ENCODE measurements at places on chromosomes 3 and 15.
A peak's percentile ranks its signal among the peaks of the same experiment; 100 is the strongest.

- DNase-seq: no peak
Measured at GRCh38 chr15:98903377-98904018, 104.1 kb downstream of the PGPEP1L start.

GRCh38 chr15:36234743-36235142 is 344.7 kb upstream of the CDIN1 start:
- DNase-seq: no peak

DNA sequence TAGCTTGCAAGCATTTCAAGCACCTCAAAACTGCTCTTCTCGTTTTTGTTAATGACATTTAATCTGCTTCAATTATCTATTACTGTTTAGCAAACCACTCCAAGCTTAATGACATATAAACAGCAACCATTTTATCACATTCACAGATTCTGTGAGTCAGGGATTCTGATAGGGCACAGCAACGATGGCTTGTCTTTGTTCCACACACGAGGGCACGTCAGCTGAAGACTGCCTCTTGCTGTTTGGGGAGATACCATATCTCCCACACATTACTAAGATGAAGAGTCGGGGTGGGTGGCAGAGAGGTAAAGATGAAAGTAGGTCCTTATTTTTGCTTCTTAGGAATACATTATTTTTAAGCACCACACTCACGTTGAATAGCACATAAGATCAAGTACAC is 19.3 kb downstream of the CPOX start:
- no peak for DNase-seq

GRCh38 chr3:38404286-38404685 is 49.4 kb upstream of the ACVR2B start:
- DNase-seq: no peak

DNA sequence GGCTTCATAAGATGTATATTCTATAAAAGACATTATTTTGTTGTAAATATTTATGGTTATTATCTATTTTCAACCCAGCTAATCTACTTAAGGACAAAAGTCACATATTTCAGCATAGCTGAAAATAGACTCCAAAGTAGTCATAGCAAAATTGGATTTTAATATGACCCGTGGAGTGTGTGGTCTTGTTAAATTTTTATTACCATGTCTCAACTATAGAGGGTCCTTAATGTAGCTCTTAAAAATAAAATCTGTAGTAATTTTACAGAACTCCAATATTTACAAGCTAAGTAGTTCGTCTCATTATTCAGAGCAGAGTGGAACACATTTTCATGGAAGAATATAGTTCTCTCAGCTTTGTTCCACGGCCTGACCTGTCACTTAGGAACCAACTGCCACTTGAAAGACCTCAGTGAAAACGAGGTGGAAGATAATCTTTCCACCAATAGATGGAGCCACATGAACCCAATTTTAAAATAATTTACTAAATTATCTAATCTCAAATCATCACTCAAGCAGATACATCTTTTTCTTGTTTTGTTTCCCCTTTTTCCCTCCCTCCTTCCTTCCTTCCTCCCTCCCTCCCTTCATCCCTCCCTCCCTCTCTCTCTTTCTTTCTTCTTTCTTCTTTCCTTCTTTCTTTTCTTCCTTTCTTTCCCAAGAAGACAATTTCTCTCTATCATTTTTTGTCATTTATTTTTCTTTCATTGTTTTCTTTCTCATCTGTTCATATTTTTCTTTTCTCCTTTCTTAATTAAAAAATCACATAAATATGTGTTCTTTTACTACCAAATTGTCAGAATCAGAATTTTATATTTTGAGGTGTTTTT is 97.2 kb downstream of the CLDN1 start:
- no peak for DNase-seq

DNA sequence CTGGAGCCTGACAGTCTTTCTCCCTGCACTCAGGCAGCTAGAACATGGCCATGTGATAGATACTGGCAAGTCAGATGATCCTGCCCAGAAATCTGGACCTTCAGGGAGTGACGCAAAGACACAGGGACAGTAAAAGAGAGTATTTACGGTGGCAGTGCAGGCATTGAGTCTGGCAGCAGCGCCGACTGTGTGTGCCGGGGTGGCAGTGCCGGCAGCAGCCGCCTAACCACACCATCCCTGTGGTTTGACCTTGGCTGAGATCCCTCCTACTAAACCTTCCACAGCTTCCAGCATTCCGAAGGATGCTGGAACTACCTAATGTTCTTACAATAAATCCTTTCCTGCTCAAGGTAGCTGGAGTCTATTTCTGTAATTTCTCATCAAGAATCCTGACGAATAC is 4.6 kb upstream of the TSPAN3 start:
- DNase-seq: no peak

- DNase-seq: no peak
Measured at GRCh38 chr3:9687514-9687913, 16.1 kb upstream of the CPNE9 start.

DNA sequence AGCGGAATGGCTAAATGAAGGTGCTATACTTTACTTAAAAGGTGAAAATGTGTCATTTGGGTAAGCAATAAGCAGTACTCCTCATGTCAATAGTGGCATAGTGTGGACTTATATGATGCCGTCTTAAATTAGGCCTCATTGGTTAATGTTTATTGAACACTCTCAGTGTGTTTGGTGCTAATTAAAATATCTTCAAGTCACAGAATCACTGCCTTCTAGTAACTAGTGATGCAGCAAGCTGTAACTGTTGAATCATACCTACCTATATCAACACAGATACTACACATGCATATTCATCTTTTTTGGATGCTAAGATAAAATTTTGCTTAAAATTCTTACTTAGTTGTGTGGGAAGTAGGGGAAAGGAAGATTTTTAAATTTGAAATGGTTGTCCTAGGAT is 30.7 kb downstream of the ARHGAP31 start:
- no peak for DNase-seq

- no peak for DNase-seq
Measured at GRCh38 chr15:47206358-47206978, 510.8 kb upstream of the SEMA6D start.

DNA sequence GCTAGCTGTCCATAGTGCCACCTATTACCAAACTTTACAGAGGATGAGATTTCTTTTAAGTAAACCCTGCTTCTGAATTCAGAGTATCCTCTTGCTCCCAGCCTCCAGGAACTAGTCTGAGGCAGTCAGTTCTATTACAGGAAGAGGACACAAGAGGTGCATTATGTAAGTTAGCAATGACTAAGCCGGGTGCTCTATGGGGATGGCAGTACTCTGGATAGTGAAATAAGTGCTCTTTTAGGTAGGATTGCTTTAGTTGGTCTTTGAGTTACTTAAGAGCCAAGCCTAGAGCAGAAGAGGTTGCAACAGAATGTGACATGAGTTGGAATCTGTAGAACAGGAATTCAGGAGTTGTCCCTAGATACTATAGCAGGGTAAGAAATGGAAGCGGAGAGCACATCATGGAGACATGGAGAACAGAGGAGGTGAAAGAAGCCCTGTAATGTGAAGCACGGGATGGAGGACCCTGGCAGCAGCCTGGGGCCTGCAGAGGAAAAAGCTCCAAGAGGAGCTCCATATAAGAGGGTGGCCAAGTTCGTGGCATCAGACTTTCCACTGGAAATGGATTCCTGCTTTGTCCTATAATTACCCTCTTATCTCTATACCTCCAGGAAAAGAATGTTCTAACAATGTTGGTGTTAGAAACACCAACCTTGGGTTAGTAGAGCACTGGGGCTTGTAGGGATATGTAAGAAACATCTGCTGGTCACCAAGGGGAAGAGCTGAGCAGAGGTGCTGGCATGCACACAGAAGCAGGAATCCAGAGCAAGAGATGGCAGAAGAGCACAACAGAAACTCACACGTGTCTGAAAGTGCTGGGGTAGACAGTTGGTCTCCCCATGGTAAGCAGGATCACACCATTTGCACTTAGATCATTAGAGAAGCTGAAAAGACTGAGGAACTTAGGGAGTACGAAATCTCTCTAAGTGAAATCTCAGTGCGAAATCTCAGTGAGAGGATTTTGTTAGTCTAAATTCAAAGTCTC is 851.1 kb downstream of the FHIT start:
- DNase-seq: no peak

DNA sequence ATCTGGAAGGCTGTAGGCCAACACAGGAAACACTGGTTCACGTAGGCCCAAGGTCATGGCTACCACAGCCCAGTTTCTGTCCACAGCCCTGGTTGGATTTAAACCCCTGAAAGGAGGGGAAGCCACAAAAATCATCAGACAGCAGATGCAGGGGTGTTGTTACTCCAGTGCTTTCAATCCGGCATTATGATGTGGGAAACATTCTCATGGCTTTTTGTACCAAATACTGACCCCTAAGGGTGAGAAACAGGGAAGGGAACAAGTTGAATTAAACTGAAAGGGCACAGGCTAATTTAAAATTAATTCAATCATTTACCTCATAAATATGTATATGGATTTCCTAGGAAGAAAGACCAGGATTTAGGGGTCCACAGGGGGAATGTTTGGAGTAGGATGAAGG is 375.6 kb downstream of the CTNNB1 start:
- DNase-seq: no peak

GRCh38 chr15:81516461-81516860 is 142.4 kb upstream of the TMC3 start:
- DNase-seq: no peak

GRCh38 chr15:64013179-64014062 is 32.9 kb downstream of the DAPK2 start:
- no peak for DNase-seq

- peak; percentile 76 for DNase-seq
Measured at GRCh38 chr15:74787251-74788041, 5.6 kb downstream of the CSK start.

DNA sequence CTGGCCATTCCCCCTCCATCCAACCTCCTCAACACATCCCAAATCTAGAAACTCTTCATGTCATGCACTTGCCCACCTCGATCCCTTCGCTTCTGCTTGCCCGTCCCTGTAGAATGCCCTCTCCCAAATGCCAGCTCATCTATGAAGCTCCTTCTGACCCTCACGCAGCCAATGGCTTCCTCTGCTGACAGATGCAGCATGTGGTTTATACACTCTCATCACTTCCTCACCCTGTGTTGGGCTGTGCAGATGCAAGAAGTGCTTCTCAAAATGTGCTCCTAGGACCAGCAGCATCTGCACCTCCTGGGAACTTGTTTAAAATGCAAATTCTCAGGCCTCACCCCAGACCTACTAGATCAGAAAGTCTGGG is 51.7 kb downstream of the SEMA5B start:
- no peak for DNase-seq

DNA sequence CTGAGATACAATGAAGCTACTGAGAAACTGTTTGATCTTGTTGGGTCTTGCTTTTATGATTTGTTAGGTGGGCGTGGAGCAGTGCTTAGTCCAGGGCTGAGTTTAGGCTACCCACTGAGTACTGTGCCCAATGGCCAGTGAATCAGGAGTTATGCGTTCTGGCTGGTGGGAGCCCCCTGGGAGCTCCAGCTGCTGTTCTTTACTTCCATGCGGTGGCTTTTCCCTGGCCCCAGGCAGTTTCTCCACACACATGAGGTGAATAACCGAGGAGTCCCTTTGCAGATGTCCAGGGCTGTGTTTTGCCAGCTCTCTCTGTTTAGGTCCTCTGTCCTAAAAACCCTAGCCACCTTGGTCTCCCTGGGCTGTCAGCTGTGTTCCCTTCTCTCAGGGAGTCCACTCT is 106.5 kb downstream of the KLF13 start:
- DNase-seq: no peak

GRCh38 chr3:128521715-128522114 is 28.7 kb upstream of the GATA2 start:
- DNase-seq: no peak

DNA sequence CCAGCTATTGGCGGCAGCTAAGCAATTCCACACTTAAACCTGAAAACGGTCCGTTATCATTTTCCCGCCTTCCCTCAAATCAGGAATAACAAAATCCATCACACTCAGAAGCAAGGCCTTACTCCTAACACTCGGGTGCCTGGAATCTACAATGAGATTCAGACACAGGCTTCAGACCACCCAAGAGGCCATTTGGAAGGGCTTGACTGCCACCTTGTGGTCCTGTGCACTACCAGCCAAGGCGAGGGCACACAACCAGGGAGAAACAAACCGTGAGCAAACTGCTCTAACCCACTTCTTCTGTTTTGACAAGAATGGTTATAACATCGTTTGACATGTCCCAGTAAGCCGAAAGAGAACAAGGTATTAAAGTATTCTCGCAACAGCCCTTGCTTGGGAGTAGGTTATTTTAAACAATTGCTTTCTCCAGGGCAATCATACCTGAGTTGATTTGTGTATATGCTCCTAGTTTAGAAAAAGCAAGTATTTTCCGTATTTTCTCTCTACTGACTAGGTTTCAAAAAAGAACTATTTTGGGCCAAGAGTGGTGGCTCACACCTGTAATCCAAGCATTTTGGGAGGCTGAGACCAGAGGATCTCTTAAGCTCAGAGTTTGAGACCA is 40.1 kb upstream of the TAFA4 start:
- DNase-seq: peak; percentile 61

- no peak for DNase-seq
Measured at GRCh38 chr3:136783708-136784191, 31.6 kb upstream of the STAG1 start.

- no peak for DNase-seq
Measured at GRCh38 chr15:62641825-62642224, 400.7 kb upstream of the TPM1 start.

DNA sequence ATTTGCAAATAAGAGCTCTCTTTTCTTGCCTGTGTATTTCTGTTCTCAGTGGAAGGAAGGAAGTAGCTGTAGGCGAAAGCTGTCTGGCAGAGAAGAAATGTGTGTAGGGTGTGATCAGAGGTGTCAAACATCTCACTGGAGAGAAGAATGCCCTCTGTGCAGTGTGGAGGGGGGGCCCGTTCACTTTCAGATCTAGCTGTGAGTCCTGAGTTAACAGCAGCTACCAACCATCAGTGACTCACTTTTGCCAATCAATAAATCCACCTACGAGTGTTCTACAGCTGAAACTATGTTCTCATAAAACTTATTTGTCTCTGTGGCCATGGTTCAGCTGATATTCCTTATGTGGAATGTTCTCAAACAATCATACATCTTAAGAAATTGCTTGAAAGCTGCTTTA is 103.7 kb downstream of the FRMD4B start:
- no peak for DNase-seq

- no peak for DNase-seq
Measured at GRCh38 chr3:8732413-8732812, 1.2 kb upstream of the CAV3 start.

GRCh38 chr3:18425641-18426257 is 610 bp upstream of the SATB1 start:
- no peak for DNase-seq

- DNase-seq: peak; percentile 61
Measured at GRCh38 chr3:56251343-56251945, 216.8 kb downstream of the ERC2 start.

DNA sequence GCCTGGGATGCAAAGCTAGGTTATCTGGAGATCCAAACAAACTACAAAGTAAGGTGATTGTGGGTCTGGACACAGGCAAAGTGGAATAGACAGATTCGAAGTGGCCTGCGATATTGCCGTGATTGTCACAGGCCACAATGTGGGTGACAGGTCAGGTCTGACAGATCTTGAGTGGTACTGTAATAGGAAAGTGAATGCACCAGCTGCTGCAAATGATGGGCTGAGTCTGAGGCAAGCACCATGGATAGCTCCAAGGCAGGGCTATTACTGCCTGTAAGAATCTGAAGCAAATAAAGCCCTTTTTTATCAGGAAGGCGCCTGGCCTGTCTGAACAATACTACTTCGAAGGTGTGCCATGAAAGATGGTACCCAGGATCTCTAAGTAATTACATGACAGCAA is 10.0 kb downstream of the ARMC8 start:
- peak; percentile 50 for DNase-seq

GRCh38 chr15:86040356-86041033 is 39.2 kb upstream of the AGBL1 start:
- no peak for DNase-seq

All from right forelimb (tissue), 1 donor.